ENCODE measurements at places on chromosomes 4 and X. TPM values are rescaled to one million over a fixed set of nuclear protein-coding genes. Genes with fewer than 3 reads are reported as not detected.

The ARHGEF38 gene
- not detected for total RNA-seq

The PARM1 gene
- total RNA-seq = 0.70 TPM

The MAGEB2 gene
- not detected for total RNA-seq

The MAGEC2 gene
- total RNA-seq = not detected

The SRPX2 gene
- 70.9 TPM for total RNA-seq

The FABP2 gene
- total RNA-seq = not detected

The HSFX2 gene
- 0.30 TPM for total RNA-seq

The GLUD2 gene
- total RNA-seq = 0.68 TPM

The PHOX2B gene
- total RNA-seq = not detected
